Left kidney (tissue), 8 donors: ENCODE measurements at places on chromosomes 2 and 18. TPM values are rescaled to one million over a fixed set of nuclear protein-coding genes. Genes with fewer than 3 reads are reported as not detected.

Gene TRIP12
- polyA plus RNA-seq, result 220 TPM

Gene LYG2
- polyA plus RNA-seq, result 1.0 TPM

Gene TSPYL6
- polyA plus RNA-seq, result 0.13 TPM

Gene RELCH
- 41.1 TPM for polyA plus RNA-seq

Gene ZNF396
- 7.2 TPM for polyA plus RNA-seq

Gene CDH19
- 0.22 TPM for polyA plus RNA-seq

Gene COPS8
- 89.7 TPM for polyA plus RNA-seq

Gene ZNF521
- 42.2 TPM for polyA plus RNA-seq

Gene SERPINB12
- polyA plus RNA-seq, result not detected

Gene DNMT3A
- polyA plus RNA-seq, result 94.4 TPM

Gene TCF23
- 0.50 TPM for polyA plus RNA-seq

Gene HAAO
- 38.9 TPM for polyA plus RNA-seq

Gene VIT
- polyA plus RNA-seq, result 0.13 TPM

Gene SF3B6
- 145 TPM for polyA plus RNA-seq

Gene RPL31
- 2,352 TPM for polyA plus RNA-seq

Gene DSC1
- 2.9 TPM for polyA plus RNA-seq

Gene BMP10
- polyA plus RNA-seq, result not detected

Gene ZC3H6
- 9.9 TPM for polyA plus RNA-seq

Gene TRIM54
- 6.7 TPM for polyA plus RNA-seq

Gene ZBTB14
- polyA plus RNA-seq, result 25.1 TPM

Gene SERPINB11
- not detected for polyA plus RNA-seq

Gene FAM228A
- polyA plus RNA-seq, result 1.3 TPM

Gene THAP4
- polyA plus RNA-seq, result 50.0 TPM

Gene CYP26B1
- 13.8 TPM for polyA plus RNA-seq
